ENCODE measurements at places on chromosomes 3 and 15.

GRCh38 chr15:81475926-81476325, 101.9 kb upstream of the TMC3 start:
- DNase-seq: no peak

GRCh38 chr3:195708061-195708460, 12.7 kb upstream of the MUC20 start:
- no peak for DNase-seq

GRCh38 chr15:42427429-42428223, 63.3 kb downstream of the ZNF106 start:
- no peak for DNase-seq

- DNase-seq: no peak
Measured at GRCh38 chr15:40310001-40310959, 2.5 kb upstream of the PLCB2 start.

- no peak for DNase-seq
Measured at GRCh38 chr3:188916934-188917401, 254.8 kb upstream of the TPRG1 start.

GRCh38 chr15:90609242-90610180, 79.8 kb downstream of the CRTC3 start:
- no peak for DNase-seq

- DNase-seq: no peak
Measured at GRCh38 chr3:16866571-16866970, 18.2 kb upstream of the PLCL2 start.

- no peak for DNase-seq
Measured at GRCh38 chr3:15539066-15539465, 17.6 kb upstream of the COLQ start.

DNA sequence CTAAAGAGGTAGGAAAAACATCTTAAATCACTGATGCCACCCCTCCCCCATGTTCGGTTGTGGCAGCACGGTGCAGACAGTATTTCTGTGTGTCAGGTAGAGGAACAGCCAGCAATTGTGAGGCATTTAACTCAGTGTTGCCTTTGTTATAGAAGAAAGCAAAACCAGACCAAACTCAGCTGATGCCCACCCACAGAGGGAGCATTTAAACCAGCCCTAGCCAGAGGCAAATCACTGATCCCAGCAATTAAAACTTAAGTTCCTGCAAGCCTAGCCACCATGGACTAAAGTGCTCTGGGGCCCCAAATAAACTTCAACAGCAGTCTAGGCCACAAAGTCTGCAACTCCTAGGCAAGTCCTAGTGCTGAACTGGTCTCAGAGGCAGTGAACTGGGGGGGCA, 94.5 kb downstream of the CFAP20DC start:
- DNase-seq: no peak

- no peak for DNase-seq
Measured at GRCh38 chr3:52420388-52420787, 24.5 kb downstream of the SEMA3G start.

- no peak for DNase-seq
Measured at GRCh38 chr3:72744330-72744729, 103.9 kb downstream of the SHQ1 start.

DNA sequence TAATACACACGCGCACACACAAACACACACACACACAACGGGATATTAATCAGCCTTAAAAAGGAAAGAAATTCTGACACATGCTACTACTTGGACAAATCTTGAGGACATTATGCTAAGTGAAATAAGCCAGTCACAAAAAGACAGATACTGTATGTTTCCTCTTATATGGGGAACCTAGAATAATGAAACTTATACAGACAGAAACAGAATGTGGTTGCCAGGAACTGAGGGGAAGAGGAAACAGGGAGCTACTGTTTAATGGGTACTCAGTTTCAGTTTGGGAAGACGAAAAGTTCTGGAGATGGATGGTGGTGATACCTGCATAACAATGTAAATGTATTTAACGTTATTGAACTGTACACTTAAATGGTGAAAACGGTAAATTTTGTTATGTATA, 20.2 kb downstream of the ICE2 start:
- no peak for DNase-seq

DNA sequence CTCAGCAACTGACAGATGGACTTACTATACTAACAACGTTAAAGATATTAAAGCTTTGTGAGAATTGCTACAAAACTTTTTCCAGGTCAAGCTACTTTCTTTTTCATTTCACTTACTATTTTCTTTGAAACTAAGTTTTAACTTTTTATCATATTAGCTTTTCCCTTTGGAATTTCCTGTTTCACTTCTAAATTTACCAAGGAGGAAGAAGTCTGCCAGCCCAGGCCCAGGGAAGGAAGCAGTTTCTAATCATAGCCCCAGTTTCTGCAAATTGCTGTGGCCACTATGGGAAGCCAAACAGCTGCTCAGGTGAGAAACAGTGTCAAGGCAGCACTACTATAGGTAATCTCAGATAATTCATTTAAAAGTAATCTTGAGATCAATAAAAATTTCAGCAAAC, 18.4 kb downstream of the CYFIP1 start:
- DNase-seq: no peak

GRCh38 chr3:24545887-24546286, 51.2 kb upstream of the THRB start:
- no peak for DNase-seq

GRCh38 chr15:85527895-85528294, 147.5 kb downstream of the AKAP13 start:
- DNase-seq: no peak

DNA sequence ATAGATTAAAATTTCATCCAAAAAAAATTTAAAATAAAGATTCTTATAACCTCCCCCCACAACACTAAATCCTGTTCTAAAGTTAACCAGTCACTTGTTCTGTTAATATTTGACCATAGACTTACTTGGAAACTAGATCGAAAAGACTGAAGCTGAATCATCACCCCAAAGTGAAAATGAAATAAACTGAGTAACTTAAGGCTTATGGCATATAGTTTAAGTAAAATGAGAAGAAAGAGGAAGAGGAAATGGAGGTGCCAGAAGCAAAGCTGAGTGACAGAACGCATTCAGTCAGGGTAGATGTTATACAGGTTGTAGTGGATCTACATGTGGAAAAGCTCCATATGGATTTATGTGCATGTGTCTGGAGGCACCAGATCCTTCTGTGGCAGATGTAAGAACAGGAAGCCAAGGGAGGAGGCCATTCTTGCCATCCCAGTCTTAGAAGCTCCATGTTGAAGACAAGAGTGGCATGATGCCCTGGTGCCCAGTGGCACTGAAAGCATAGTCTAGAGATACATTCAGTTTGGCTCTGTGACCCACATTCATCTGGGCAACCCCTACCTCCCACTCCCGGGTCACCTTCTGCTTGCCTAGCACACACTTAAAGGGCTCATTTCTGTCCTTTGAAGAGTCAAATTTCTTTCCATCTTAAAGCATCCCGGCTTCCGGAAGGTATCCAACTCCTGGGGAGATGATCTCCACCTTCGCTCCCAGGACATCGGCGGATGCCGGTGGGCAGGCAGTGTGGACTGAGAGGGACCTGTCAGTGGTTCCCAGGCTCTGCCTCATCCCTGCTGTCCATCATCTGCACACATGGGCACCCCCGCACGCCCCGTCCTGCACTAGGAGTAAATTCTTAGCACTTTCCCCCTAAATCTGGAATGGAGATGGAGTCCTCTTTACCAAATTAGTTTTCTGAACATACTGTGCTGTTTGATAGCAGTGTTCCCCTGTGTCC, 90.8 kb downstream of the NEO1 start:
- DNase-seq: no peak

DNA sequence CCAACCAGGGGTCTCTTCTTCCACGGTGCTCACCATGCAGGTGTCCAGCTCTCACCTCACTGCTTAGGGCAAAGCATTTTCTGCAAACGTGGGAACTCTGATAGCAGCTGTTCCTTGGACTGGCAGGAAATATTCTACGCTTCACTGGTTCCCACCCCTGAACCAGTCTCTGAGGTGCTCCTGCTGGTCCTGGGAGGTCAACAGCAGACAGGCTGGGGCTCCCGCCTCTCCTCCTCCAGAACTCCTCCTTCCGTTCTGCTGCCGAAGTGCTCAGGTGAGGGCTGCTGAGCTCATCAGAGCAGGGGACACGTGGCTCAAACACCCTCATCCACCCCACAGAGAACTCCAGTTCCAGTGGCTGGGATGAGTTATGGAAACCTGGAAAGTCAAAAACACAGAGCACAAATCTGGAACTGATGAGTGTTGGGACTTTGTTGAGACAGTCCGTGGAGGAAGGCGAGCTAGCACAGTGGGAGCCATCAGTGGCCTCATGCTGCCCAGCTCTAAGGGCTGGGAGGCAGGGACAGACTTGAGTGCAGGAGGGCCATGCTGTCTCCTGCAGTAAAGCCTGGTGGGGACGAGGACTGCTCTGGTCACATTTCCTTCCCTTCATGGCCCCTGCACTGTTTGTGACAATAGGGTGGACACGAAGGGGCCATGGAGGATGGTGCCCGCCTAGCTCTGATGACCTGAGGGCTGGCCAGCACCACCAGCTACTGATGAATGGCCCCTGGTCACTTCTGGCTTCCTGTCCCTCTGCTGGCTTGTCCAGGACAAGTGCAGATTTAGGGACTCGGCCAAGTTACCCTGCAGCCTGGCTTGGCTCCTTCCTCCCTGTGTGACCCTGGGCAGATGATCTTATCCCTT, 137.8 kb downstream of the KLF13 start:
- DNase-seq: no peak

- no peak for DNase-seq
Measured at GRCh38 chr3:194730365-194730764, 44.7 kb downstream of the FAM43A start.

GRCh38 chr3:10716964-10717363, 99.1 kb upstream of the SLC6A11 start:
- no peak for DNase-seq

DNA sequence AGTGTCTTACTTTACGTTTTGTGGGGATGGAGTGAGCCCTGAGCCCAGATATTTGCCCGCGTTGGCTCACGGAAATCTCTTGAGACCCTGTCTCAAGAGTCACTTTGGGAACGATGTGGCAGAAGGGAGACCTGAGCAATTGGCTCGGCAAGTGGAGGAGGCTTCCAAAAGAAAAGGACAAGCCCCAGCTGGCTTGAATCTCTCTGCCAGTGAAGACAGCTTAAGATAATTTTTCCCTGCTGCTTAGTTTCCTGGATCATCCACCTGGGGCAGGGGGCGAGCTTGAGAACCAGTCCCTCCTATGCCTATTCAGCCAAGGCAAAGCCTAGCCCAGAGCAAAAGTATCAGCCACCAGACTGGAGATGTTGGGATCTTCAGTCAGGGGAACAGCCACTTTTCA, 708 bp downstream of the SEC22A start:
- no peak for DNase-seq

- no peak for DNase-seq
Measured at GRCh38 chr3:158091531-158091930, 14.7 kb downstream of the SHOX2 start.

DNA sequence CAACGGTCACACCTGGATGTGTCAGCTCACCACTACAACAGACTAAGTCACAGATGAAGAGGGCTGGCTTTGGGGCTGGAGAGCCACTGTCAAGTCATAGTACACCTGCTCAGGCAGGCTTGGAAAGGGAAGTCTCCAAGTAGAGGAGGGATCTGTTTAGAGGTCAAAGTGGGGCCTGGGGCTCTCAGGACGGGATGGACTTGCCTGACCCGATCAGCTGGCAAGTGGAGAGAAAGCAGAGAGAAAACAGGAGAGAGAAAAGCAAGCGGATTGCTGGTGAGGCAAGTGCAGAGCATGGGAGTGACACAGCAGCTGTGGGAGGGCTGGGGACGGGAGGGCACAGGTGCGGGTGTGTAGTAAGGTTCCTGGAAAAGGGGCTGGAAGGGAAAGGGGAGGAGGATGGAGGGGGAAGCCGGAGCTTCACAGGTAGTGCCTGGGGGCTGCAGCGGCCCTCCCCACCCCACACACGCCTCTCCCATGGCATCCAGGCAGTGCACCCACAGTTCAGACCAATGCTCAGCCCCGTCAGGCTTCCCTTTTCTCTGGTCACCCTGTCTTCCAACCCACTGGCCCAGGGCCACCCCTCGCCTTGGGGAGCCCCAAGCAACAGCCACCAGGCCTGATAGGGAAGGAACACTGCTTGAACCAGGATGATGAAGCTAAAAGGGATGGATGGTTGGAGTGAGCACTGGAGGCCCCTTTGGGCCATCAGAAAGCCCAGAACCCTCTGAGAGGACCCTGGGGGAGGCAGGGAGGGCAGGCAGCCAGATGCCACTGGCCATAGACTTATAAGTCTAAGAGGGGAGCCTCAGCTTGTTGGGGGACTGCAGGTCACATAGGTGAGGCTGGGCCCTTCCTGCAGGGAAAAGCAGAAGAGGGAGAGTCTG, 8.5 kb downstream of the RPS17 start:
- no peak for DNase-seq

DNA sequence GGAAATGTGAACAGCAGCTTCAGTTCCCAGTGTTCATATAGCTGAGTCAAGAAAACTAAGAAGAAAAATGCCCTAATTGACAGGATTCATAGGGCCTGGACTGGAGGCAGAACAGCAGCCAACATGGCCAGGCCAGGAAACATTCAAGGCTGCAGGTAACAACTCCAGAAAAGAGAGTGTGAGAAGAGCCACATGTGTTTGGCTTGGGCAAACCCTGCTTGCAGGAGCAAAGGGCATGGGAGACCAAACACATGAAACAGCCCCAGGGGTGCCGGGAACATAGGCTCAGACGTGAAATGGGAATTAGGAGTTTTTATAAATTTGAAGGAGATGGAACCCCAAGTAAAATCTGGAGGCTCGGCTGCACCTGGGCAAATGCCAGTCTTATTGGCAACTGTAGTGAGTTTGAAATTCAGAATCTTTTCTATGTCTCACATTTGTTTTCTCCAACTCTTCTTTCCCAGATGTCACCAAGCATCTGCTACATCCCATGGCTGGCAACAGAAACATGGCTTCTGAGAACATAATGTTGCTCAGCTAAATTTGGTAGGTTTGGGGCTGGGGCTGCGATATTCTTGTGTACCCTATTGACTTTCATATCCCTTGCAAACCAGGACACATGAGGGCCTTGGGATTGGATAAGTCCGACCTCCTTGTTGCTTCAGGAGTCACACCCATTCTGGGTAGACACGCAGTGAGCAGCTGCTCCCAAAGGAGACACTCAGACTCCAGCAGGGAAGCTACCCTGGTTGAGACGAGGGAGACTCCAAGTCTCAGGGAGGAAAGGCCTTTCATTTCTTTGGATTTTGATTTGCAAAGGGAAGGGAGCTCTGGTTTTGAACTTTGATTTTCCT, 98.9 kb upstream of the CLSTN2 start:
- no peak for DNase-seq

DNA sequence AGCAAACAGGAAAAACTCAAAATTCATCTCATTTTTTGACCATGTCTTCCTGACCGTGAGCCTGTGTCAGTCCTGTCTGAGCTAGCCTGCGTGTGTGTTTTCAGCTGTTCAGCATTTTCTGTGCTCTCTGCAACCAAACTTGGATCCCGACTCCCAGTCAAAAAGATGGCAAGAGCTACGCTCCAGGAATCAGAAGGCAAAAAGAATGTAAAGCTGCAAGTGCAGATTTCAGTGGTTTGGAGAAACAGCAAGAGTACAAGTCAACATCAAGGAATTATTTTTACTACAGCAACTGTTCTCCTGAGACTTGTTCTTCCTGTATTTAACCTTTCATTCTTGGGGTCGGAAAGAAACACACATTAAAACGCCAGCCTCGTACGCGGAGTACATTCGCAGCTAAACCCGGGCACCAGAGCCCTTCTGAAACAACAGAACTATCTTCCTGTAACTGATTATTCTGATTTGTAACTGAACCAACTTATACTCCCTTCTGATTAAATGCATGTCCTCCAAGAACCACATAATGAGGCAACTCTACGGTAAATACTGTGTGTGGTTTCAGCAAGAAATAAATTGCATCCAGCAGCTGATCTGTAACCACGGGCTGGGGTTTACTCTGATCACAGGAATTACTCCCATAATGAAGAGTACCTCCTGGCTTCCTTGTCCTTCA, 107.4 kb downstream of the LRIG1 start:
- no peak for DNase-seq

Measured in activated naive CD8-positive, alpha-beta T cell treated with anti-CD3 and anti-CD28 coated beads, Interleukin-2, amount 50 U/mL, for 16 hours (primary cell).